ENCODE measurements at places on chromosomes 5 and 9. TPM values are rescaled to one million over a fixed set of nuclear protein-coding genes. Genes with fewer than 3 reads are reported as not detected.

DNA sequence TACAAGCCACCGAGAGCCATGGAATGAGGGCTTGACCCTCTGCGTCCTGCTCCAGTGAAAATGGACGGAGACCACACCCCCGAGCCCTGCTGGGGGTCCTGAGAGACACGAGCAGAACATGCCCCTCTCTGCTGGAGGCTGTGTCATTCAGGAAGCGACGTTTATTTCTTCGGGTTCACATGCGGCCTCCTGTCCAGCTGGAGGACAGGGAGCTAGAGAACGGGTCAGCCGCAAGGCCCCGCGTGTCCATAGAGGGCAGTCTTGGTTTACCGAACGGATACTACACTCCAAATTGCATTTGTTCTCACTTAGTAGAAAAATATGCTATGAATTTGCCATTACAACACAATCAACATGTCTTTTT, 36.1 kb downstream of the MRPL36 start:
- peak; percentile 22 for DNase-seq

DNA sequence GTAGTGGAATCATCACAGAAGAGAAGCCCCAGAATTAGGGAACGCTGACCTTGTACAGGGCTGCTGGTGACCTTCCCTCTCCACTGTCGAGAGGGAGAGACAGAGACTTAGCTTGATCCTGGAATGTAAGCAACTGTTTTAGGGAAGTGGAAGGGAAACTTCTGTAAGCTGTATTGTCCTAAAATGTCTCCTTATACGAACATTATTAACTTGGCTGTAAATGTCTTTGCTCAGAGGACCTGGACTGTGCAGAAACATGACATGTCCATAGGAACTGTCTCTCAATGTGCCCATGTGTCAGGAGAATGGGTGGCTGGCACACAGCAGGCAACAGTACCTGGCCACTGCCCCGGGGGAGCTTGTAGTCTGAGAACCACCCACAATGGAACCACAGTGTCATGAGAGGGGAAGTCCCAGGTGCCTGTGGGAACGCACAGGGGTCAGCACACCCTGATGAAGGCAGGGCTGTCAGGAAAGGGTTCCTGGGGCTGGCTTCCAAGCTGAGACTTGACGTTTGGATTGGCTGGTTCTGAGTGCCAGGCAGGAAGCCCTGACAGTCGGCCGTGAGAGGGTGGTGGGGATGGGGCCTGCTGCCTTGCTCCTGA, 34.0 kb downstream of the DAP start:
- DNase-seq = no peak

DNA sequence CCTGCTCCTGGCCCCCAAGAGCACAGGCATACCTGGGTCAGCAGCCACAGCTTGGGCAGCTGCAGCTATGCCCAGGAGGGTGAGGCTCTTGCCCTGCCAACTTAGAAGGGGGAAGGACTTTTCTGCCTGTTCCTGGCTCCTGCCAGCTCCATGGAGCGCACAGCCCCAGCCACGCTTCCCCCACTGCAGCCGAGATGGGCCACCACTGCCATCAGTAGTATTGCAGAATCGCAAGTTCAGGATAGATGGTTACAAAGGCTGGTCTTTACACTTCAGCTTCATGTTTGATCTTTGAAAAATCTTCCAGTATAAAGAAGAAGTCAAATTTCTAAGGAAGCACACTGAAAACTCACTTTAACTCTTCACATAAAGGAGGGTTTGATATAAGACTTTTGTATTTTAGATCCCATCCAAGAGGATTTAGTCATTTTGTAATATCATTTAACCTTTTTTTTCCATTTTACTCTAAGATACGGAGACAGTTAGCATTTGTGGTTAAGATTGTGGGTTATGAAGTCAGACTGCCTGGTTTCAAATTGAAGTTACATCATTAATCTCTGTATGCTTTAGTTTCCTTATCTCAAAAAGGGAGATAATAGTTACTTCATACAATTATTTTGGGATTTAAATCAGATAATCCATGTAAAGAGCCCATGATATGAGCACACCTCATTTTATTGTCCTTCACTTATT, 81.8 kb downstream of the NLN start:
- DNase-seq = no peak

GRCh38 chr5:124257048-124257447, 489.4 kb downstream of the ZNF608 start:
- no peak for DNase-seq

GRCh38 chr5:39495227-39495626, 70.4 kb upstream of the DAB2 start:
- DNase-seq = no peak

DNA sequence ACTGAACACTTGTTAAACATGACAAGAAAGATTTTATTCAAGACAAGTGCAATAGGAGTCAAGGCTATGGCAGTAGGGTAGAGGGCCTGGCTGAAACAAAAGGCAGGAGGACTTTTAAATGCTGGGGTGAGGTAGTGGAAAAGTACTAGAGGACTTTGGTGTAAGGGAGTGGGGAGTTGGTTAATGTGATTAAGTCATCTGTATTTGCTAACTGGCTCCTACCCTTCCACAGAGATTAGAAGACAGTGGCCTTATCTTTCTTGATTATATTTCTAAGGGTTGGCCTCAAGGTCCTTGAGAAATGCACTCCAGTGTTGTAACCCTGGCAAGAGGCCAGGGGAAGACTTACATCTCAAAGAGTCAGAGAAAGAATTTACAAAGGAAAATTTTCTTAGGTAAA, 160.2 kb upstream of the FTMT start:
- no peak for DNase-seq

DNA sequence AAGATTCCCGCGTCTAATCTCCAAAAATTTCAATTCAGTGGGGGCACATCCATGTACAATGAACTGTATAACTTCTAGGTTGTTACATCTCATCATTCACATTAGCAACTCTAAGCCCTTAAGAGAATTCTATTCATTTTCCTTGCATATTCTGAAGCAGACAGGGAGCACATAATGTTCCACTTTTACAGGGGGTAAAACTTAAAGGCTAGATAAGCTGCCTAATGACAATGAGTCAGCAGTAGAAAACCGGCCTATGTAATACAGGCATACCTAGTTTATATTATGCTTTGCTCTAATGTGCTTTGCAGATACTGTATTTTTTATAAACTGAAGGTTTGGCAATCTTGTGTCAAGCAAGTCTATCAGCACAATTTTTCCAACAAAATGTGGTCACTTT, 40.4 kb downstream of the PTAR1 start:
- no peak for DNase-seq

- DNase-seq = no peak
Measured at GRCh38 chr5:14086261-14086660, 56.9 kb upstream of the TRIO start.

DNA sequence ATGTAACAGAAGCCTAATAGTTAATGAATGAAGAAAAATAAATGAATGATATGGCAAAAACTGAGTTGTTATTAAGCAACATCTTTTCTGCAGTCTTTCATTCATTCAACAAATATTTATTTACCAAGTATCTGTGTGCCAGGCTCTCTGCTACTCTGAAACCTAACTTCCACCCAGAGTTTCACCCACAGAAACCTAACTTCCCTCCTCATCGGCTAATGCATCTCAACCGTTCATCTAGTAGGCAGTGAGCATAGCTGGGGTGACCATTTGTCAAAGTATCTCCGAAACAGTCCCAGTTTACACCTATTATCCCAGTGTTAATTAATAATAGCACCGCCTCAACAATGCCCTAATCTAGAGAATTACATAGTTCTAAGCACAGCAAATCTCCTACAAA, 1.5 kb downstream of the TTC39B start:
- DNase-seq = no peak

DNA sequence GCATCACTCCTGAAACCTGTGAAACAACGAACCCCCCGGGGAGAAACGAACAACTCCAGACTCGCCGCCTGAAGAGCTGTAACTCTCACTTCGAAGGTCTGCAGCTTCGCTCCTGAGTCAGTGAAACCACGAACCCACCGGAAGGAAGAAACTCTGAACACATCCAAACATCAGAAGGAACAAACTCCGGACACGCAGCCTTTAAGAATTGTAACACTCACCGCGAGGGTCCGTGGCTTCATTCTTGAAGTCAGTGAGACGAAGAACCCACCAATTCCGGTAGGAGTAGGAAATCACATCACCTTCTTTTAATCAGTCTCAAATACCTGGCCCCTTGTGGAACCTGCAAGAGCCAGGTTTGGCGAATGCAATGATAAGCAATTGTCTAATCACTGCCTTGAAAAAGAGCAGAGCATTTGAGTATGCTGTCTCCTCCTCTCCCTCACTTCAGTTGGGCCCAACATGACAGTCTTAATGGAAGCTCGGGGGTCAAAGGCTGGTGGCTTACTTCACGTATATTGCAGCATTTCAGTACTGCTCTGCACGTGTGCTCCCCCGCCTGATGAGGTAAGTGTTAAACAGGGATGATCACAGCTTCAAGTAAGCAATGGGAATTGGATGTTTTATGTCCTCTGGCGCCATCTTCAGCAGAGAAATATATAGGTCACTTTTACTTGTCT, 473 bp downstream of the IRGM start:
- no peak for DNase-seq

GRCh38 chr5:67268231-67269021, 71.8 kb upstream of the CD180 start:
- DNase-seq = peak; percentile 82

DNA sequence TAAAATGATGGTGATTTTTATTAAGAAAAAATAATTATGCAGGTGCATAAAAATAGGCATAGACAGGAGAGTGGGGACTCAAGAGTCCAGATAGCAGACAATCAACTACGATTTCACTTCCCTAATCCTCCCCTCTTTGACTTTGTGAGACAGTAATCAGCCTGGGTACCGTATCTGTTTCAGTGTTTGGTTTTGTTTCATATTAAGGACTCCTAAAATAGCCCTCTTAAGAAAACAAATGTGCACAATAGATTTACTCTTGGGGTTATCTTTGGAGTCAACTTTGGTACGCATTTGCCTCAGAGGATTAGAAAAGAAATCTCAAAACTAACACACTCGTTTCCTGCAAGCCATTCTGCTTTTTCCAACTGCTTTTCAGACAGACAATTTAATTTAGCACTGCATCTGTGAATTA, 96.3 kb downstream of the ZNF608 start:
- DNase-seq = no peak

- no peak for DNase-seq
Measured at GRCh38 chr9:91948101-91948596, 1.9 kb downstream of the ROR2 start.

- DNase-seq = no peak
Measured at GRCh38 chr5:74262544-74263207, 377.9 kb downstream of the ENC1 start.

GRCh38 chr9:70490478-70490877, 76.0 kb upstream of the KLF9 start:
- no peak for DNase-seq

DNA sequence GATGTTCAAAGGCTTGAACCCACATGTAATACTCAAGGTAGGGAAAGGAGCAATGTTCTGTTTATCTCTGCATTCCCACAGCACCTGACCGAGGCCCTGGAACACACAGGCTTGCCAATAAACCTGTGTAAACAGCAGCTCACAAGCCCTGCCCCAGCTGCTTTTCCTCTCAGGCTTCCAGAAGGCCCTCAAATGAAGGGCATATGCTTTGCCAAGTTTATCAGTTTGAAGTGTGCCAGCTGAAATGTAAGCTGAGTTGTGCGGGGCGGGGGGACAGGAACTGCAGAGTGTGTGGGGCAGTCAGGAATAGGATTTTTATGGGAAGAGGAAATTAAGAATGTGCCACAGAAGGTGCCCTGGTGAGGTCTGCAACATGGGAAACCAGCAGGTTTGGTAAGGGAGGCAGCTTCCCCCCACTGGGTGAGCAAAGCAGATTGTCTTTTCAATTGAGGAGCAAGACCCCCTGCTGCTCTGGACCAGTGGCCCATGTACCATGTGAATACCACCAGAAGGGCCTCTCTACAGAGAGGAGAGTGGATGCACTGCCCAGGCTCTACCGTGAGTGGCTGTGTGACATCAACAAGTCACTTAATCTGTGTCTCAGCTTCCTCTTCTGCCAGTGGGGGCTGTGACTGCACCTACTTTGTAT, 194.8 kb downstream of the SPOCK1 start:
- peak; percentile 60 for DNase-seq

- DNase-seq = no peak
Measured at GRCh38 chr5:65382582-65382981, 99.1 kb downstream of the ADAMTS6 start.

DNA sequence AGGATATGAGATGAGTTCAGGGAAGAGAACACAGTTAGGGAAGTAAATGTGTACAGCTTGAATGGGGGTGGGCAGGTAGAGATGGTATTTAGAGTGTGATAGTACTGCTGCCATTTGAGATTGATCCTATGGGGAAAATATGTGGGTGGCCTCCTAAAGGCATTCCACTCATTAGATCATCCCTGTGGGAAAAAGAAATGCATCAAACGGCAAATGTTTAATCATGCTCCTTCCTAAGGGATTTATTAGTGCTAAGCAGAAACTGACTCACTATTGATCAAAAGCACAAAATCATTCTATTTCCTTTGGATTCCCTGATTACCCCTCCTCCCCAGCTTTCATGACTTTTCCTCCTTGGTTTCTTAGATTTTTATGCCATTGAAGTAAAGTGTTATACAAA, 36.4 kb upstream of the SMC5 start:
- no peak for DNase-seq

DNA sequence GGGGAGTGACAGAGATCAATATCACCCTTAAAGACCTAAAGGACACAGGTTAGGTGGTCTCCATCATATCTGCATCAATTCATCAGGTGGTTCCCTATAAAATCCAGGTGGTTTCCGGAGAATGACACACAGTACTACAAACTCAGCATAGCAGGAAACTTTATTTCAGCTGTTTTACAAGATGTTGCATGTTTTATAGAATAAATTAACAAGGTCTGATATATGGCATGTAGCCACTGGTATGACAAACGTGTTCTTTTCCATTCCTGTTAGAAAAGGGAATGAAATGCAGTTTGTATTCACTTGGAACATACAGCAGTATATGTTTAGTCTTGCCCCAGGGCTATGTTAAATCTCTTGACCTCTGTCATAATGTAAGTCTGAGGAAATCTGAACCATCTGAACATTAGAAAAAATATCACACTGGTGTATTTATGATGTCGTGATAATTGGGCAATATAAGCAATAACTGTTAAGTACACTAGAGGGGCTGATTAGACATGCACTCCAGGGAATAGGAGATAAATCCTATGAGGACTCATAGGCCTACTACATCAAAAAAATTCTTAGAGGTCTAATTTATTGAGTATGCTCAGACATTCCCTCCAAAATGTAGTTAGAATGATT, 42.2 kb upstream of the TNFSF8 start:
- DNase-seq = no peak

GRCh38 chr9:86907346-86907745, 40.0 kb downstream of the GAS1 start:
- no peak for DNase-seq

The CEL gene
- total RNA-seq = 2.9 TPM

The GKAP1 gene
- 20.1 TPM for total RNA-seq

The CD72 gene
- 0.46 TPM for total RNA-seq

The CCDC152 gene
- total RNA-seq = 0.86 TPM

The ADAMTS13 gene
- total RNA-seq = 1.4 TPM

The GABRA1 gene
- not detected for total RNA-seq

The IL5 gene
- total RNA-seq = not detected

The GAS1 gene
- 7.3 TPM for total RNA-seq

The NFIB gene
- total RNA-seq = 98.2 TPM

The AK3 gene
- total RNA-seq = 171 TPM

Data from heart left ventricle (tissue), 16 donors.